ENCODE measurements at places on chromosomes 3 and 15. TPM values are rescaled to one million over a fixed set of nuclear protein-coding genes. Genes with fewer than 3 reads are reported as not detected.

TGM4 gene
- not detected for total RNA-seq

KNG1 gene
- not detected for total RNA-seq

LARP6 gene
- total RNA-seq = 68.1 TPM

SERPINI1 gene
- 3.7 TPM for total RNA-seq

PLSCR5 gene
- total RNA-seq = not detected

PEAK1 gene
- total RNA-seq = 98.2 TPM

CRYBG3 gene
- total RNA-seq = 23.9 TPM

PLEKHO2 gene
- total RNA-seq = 21.8 TPM
